AG08396 (cell line): ENCODE measurements at places on chromosomes 7 and 10.
A peak's percentile ranks its signal among the peaks of the same experiment; 100 is the strongest.

DNA sequence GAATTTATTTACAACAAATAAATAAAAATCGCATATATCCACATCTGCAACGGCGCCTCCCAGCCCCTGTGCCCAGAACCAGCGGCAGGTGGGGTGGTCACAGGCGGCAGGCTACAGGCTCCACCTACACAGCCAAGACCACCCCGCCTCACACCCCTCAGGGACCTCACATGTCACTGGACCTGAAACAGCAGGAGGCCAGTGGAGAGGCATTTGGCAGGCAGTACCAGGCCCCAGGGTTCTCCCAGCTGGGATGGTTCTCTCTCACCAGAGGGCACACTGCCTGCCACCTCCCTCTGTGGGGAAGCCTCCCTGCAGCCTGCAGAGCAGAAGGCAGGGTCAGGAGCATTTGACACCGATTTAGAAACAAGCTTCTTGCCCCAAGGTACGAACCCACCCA, 81.5 kb downstream of the MAD1L1 start:
- no peak for DNase-seq

- peak; percentile 24 for DNase-seq
These were observed 7.3 kb upstream of the ASB4 start for GRCh38 chr7:95478272-95479037.

- no peak for DNase-seq
These were observed 90.4 kb downstream of the SPAG6 start for GRCh38 chr10:22435650-22436049.

- DNase-seq, result no peak
These were observed 2.1 kb downstream of the ETV1 start for GRCh38 chr7:13987395-13987794.

GRCh38 chr7:44645254-44645653, 38.8 kb downstream of the OGDH start:
- DNase-seq, result no peak

DNA sequence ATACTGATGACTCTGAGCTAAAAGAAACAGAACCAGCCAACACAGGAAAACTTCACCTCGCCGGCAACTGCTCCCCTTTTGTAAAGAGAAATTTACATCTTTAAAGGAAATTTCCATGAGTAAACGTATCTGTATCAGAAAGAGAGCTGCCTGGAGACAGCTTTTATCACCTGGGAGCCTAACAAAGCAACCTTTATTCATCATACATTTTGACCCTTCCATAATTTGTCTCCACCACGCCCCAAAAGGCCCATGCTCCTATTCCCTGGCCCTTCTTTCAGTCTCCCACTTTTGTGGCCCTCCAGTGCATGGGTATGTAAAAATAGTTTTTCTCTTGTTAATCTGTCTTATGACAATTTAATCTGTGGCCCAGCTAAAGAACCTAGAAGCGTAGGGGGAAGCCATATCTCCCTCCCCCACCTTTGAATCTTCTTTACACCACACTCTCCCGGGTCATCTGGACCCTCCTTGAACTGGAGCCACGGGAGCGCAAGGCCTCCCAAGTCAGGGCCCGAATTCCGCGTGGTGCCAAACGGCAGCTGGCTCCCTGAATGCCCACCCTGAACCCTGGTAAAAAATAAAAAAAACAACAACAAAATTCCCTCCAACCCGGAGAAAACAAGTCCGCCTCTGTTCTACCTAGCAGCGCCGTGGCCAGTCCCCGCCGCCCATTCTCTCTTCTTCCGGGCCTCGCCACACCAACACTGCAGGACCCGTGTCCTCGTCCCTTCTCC, 15.4 kb upstream of the FKBP9 start:
- peak; percentile 23 for DNase-seq

DNA sequence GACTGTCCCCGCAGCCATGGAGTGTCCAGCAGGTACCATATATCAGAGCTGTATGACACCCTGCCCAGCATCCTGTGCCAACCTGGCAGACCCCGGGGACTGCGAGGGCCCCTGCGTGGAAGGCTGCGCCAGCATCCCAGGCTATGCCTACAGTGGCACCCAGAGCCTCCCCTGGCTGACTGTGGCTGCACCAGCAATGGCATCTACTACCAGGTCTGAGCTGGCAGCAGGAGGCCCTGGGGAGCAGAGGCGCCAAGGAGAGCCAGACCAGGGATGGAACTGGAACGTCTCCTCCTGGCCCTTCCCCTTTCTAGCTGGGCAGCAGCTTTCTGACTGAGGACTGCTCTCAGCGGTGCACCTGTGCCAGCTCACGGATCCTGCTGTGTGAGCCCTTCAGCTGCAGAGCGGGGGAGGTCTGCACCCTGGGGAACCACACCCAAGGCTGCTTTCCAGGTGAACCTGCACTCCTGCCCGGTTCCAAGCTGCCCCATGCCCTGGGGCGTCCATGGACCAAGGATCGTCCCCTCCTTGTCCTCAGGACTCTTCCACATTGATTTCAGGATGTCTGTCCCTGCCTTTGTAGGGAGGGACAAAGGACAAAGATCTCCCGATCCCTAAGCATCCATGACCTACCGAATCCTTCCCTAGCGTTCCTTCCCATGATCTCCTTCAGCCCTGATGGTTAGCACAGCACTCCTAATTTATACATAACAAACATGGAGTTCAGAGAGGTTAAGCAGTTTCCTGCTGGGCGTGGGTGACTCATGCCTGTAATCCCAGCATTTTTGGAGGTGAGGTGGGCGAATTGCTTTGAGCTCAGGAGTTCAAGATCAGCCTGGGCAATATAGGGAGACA, 33.3 kb downstream of the EPHB4 start:
- DNase-seq, result no peak

DNA sequence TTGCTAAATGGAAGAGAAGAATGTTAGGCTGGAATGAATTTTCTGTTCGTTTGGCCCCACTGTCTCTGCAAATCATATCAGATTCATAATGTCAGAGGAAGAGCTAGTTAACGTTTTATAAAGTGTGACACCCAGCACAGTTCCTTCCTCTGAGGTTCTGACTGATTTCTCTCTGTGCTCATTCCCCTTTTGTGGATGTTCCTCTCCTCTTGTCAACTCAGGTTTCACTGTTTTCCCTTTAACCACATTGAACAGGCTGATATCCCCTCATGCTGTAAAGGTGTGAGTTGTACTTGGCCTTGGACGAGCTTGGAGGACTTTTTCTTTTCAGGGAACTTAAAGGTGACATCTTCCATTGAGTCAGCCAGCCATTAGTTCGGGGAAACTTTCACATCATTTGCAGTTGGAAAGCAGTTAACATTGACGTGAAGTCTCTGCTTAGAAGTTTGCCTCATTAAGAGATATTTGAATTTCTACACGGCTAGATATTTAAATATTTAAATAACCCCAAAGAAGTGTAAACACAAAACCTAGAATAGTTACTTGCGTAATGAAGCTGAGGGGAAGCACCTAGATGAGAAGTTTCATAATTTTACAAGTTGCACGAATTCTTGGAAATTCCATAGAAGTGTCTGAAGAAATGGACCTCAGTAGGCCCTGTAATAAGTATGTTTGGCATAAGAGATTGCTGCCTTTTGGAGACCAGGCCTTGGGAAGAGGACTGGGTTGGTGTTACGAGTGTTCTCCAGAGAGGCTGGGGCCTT, 101.5 kb upstream of the EGR2 start:
- no peak for DNase-seq

DNA sequence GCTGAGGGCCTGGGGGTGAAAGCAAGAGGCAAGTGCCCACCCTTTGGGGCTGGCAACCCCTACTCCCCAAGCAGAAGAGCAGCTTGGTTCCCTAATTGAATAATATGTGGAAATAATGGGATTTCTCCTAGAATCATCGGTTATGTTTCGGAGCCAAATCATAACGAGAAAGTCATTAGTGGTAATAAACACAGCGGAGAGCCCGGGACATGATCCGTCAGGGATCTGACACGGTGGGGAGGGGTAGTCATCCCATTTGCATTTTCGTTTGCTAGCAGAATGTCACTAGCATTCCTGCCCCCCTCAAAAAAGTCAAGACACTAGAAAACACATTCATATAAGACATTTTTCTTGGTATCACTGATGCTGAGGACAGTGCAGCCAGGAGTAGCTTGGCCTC, 140.4 kb downstream of the CDH23 start:
- no peak for DNase-seq

- no peak for DNase-seq
These were observed 14.2 kb upstream of the ZNF735 start for GRCh38 chr7:64192775-64193174.

DNA sequence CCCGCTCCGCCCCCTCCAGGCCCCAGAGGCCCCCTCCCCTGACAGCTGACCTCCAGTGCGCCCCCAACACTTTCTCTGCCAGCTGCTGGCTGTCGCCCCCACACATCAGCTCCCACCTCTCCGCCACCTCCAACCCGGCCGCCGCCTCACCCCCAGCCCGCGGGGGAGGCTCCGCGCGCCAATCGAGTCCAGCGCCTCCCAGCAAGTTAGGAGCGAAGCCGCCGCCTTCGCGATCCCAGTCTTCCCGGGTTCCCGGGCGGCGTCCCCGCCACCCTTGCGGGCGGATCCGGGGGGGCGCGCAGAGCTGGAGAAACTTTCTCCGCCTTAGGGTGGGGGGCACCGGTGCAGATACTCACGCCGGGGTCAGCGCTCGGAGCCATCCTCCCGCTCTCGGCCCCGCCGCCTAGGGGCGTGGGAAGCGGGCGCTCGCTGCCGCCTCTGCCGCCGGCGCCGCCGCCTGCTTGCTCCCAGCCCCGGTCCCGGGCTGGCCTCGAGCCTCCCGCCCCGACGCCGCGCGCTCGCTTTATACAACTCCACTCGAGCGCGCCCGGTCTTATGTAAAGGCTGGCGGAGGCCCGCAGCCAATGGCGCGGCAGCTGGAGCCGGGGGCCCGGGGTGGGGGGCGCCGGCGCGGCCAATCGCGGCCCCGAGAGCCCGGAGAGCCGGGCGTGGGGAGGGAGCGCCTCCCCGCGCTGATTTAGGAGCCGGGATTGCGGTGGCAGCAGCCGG, at the start of gene CRTAC1:
Gene CRTAC1 (minus strand): TSS at position 529 of the 729 bp plus-strand sequence. CDS start 149 bp downstream, at position 380.
- DNase-seq, result peak; percentile 49

DNA sequence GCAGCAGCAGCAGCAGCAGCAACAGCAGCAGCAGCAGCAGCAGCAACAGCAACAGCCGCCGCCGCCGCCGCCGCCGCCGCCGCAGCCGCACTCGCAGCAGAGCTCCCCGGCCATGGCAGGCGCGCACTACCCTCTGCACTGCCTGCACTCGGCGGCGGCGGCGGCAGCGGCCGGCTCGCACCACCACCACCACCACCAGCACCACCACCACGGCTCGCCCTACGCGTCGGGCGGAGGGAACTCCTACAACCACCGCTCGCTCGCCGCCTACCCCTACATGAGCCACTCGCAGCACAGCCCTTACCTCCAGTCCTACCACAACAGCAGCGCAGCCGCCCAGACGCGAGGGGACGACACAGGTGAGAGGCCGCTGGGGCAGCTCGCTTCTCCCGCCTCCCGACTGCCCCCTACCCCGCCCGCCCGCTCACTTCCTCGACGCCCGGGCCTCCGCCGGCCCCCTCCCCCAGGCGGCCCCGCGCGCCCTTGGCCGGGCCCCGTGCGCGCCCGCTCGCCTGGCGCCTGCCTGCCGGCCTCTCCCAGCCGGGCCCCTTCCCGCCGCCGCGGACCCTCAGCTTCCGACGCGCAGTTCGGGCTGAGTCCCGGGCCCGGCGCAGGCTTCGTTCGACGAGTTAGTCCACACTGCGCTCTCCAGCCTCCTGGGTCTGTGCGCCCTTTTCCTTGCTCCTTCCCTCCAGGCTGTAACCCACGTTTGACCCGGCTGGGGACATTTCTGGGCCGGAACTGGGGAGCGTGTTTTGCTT, 882 bp downstream of the DLX6 start:
- DNase-seq, result peak; percentile 68

DNA sequence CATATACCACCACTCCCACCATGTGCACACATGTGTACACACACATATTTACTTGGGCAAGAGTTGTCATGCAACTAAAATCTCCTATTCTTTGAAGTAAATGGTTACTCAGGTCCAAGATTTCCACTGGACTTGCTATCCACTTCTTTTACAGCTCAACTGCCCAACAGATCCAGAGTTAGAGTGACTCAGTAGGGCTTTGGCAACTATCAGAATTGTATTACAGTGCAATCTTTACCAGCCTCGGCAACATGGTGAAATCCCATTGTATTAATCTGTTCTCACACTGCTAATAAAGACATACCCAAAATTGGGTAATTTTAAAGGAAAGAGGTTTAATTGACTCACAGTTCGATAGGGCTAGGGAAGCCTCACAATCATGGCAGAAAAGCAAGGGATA, 51.9 kb upstream of the ABLIM1 start:
- no peak for DNase-seq

DNA sequence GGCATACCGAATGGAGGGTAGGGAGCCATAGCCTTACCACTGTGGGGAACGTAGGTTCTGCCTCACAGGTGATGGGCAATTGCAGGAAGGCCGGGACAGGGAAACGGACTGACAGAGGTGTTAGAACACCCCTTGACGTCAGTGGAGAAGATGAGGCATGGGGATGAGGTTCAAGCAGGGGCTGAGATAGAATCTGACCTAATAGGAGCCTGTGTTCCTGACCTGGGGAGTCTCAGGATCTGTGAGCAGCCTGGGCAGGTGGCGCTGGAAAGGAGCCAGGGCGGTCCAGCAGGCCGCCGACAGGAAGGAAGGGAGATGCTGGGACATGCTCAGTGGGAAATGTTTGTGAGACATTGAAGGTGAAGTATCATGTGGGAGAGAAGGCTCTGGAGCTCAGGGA, 109.4 kb downstream of the WDFY4 start:
- DNase-seq, result no peak

GRCh38 chr10:24816868-24817396, 93.2 kb upstream of the ARHGAP21 start:
- DNase-seq, result no peak

DNA sequence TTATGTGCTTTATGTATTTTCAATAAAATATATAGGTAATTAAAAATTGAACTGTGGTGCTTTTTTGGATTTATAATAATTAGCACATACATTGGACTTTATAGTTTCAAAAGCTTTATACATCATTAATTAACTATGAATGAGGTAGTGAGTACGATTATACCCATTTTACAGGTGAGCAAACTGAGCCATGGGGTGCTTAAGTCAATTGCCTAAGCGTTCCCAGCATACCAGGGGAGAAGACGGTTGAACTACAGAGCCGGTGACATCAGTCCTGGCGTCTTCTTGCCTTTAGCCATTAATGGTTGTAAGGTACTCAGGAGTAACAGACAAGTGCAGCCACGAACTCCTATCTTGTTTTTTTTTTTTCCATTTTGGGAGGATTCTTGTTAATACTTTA, 172.8 kb downstream of the GATA3 start:
- DNase-seq, result no peak

DNA sequence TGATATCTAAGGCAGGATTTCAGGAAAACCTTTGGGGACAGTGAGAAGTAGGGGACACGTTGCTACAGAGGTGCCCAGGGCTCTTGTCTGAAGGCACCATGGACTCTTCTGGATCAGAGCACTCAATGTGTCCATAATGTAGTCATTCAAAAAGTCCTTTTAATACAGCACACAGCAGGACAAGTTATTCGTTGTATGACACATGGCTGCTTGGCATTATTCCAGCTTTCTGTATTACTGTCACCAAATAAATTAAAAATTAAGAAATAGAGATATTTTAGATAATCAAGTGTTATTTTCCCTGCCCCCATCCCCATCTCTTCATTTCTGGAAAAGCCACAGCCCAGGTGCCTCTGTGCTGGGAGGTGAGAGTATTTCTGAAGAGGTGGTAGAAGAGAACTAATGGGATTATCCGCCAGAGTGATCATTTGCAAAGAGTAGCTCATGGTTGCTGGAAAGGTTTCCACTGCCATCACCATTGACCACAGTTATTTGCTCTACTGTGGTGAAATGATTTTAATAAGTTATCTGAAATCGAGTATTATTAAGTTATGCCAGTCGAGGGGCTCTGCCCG, 83.0 kb downstream of the CXCL12 start:
- no peak for DNase-seq

GRCh38 chr10:13115832-13116803, 16.2 kb downstream of the OPTN start:
- no peak for DNase-seq

- no peak for DNase-seq
These were observed 57.2 kb upstream of the ANK3 start for GRCh38 chr10:60446851-60447250.
